ENCODE measurements at places on chromosomes 2 and 18.

DNA sequence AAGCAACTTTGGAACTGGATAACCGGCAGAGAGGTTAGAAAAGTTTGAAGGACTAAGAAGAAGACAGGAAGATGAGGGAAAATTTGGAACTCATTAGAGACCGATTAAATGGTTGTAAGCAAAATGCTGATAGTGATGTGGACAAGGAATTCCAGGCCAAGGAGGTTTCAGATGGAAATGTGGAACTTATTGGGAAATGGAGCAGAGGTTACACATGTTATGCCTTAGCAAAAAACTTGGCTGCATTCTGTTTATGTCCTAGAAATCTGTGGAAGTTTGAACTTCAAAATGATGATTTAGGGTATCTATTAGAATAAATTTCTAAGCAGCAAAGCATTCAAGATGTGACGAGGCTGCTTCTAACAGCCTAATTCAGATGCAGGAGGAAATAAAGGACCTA, 675.1 kb upstream of the SYT4 start:
- DNase-seq = no peak

- DNase-seq = no peak
Measured at GRCh38 chr2:167759531-167759930, 487.9 kb downstream of the STK39 start.

GRCh38 chr2:137865954-137866540, 98.2 kb upstream of the HNMT start:
- DNase-seq = peak; percentile 18

DNA sequence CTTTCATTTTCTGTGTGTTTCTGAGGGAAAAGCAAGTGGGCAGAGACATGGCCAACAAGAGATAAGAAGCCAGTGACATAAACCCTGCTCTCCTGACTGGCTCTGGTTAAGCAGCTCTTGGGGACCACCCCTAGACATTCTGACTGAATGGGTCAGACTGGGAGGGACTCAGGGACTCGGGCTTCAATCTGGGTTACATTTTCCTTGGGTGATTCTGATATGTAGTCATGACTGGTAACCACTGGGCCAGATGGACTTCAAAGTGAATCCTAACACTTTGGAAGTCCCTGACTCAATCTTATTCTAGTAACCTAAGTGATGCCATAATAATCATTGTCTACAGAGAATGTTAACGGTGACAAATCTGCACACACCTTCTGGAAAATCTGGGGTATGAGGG, 397.8 kb downstream of the NBAS start:
- DNase-seq = no peak
